Immature natural killer cell (primary cell): ENCODE measurements at places on chromosomes 7 and 10.

- DNase-seq = no peak
These were observed 22.8 kb downstream of the CALML3 start for GRCh38 chr10:5547681-5547930.

GRCh38 chr10:81280497-81281479 is 594.2 kb upstream of the NRG3 start:
- DNase-seq = no peak

GRCh38 chr7:14521183-14521582 is 381.4 kb downstream of the DGKB start:
- no peak for DNase-seq

DNA sequence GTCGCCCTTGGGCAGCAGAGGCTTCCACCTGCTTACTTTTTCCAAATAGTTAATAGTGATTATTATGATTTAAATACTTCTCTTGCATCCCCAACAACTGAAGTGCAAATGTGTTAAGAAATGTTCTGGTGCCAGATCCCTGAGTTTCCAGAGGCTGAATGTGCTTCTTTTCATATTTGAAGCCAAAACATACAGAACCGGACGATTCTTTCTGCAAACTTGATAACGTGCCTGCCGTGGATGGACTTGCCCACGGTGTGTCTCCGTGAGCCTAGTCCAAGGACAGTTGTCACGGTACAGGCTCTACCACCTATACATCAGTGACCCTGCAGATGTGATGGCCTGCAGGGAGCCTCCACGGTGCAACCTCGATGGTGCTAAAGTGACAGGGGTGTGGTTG is 198.6 kb upstream of the LYZL2 start:
- DNase-seq = no peak

GRCh38 chr7:17546592-17546991 is 248.1 kb downstream of the AHR start:
- DNase-seq = no peak
